AG10803 (cell line): ENCODE measurements at places on chromosomes 2 and 18.

- no peak for DNase-seq
Observed at GRCh38 chr2:68390114-68390513, 25.0 kb downstream of the PLEK start.

DNA sequence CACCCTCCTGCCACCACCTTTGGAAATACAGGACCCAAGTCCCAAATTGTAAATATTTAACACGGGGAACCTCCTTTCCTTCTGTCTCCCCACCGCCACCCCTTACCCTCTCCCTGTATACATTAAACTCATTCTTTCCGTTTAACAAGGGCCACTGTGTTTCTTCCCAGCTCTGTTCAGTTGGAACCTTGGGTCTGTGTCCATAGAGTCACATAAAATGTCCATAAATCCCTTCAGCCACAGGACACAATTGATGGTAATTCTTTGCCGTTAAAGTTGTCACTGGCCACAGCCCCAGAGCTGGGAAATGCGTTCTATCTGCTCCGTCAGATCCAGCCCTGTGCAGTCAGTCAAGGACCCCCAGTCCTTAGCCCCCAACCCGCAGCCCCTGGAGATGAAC lies 49.9 kb upstream of the FZD7 start:
- DNase-seq = no peak

GRCh38 chr18:48962252-48962993 lies 11.7 kb upstream of the SMAD7 start:
- no peak for DNase-seq

DNA sequence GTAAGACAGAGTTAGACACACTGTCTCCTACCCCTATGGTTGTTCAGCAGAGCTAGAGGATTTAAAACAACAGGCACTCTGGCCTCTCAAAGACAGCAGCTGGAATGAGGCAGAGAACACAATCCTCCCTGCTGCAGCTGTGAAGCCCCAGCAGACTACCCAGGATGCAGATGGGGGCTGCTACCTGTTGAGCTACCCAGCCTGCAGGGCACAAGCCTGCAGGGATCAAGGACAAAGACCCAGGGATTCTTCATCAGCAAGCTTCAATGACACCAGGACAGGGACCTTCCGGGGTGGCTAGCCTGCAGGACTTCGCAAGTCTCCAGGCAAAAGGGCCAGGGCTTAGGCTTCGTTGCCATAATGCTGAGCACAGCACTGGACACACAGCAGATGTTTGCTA lies 27.2 kb downstream of the GALNT14 start:
- no peak for DNase-seq

- DNase-seq = peak; percentile 93
Observed at GRCh38 chr2:152421521-152422370, 86.8 kb downstream of the FMNL2 start.
